ENCODE measurements at places on chromosomes 11 and 22.

DNA sequence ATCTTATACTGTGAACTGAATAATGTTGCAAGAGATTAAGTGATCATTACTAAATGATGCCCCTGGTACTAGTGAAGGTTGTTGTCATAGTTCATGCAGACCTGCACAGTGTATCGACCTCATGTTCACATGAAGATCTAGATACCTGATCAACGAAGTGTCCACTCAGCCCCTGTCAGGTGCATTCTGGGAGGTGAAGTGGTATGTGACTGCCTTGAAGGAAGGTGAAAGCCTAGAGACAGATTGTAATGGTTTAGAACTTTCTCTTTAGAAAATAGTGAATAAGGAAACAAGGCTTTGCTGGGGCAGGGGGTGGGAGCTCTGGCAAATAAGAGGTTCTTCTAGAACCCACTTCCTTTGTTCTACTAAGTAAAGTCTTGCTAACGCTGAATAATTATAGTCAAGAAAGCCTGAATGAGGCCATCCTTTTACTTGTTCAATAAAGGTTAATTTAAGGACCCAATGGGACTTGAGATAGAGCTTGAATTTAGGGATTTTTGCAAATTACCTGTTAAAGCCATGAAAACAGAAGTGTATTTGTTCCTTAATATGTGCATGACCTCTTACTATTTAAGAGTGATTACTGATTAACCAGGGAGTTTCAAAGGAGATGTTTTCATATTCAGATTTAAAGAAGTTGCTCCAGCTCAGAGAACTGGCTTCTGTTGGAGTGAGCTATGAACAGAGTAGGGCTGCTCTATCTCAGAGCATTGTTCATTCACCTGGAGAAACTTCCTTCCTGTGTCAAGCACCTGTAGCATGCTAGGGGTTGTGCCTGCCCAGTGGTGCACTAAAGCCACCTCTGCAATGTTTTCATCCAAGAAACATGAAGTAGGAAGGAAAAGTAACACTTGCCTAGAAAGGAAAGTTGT, 45.3 kb downstream of the C22orf31 start:
- DNase-seq = no peak

DNA sequence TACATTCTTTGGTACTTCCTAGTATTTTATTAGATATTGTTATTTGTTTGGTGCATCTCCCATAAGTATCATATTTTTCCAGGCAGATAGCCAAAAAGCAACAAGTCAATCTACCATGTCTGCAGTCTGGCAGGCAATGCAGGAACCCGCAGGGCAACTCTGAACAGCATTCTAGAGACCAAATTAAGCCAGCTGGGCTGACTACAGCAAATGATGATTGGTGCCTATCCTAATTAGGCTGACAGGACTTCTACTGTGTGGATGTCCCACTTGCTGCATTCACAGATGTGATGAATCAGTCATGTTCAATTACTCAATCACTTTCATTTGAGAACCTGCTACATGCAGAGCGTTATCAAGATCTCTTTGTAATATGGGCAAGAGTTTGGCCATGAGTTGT, 40.3 kb upstream of the AMOTL1 start:
- no peak for DNase-seq

- peak; percentile 67 for DNase-seq
These were observed 129.0 kb downstream of the ETS1 start for GRCh38 chr11:128458321-128458720.

DNA sequence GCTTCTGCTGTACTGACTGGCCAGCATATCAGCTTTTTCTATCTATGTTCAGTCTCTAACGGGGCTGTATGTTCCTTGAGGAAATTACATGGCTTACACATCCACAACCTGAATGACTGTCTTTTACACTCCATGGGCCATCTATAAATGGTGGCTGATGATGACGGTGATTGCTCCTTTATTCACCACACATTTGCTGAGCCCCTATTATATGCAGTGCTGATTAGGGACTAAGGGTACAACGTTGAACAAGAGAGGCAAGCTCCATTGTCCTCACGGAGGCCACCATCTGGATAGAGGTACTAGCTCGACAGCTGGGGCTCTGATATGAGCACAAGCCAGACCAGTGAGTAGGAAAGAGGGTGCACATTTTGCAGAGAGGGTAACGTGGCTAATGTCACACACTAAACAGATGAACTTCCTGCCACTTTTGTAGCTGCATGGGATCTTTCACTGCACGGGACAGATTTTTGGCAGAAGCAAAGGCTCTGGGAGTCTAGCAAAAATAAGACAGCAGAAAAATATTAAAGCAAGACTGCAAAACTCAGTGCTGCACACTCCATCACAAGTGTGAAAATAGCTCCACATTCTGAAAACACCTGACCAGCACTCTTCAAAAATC, 30.6 kb downstream of the DRD2 start:
- DNase-seq = no peak

GRCh38 chr11:91231226-91231625, 993.4 kb upstream of the FAT3 start:
- no peak for DNase-seq
